Colonic mucosa (tissue), 4 donors: ENCODE measurements at places on chromosomes 6 and 20.

DNA sequence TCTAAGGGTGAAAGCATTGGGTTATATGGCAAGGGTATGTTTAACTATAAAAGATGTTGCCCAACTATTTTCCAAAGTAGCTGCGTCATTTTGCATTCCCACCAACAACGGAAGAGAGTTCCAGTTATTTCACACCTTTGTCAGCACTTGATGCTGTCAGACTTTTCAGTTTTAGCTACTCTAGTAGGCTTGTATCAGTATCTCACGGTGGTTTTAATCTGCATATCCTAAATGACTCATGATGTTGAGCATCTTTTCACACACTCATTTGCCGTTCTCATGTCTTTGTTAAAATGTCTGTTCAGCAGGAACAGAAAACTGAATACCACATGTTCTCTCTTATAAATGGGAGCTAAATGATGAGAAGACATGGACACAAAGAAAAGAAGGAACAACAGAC is 122.3 kb downstream of the RNASET2 start:
- no peak for DNase-seq

DNA sequence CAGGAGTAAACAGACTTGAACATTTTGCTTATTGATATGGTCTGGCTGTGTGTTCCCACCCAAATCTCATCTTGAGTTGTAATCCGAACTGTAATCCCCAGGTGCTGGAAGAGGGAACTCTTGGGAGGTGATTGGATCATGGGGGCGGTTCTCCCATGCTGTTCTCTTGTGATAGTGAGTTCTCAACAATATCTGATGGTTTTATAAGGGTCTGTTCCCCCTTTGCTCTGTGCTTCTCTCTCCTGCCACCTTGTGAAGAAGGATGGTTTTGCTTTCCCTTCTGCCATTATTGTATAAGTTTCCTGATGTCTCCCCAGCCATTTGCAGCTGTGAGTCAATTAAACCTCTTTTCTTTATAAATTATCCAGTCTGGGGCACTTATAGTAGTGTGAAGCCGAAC is 40.0 kb downstream of the MYLIP start:
- no peak for DNase-seq

DNA sequence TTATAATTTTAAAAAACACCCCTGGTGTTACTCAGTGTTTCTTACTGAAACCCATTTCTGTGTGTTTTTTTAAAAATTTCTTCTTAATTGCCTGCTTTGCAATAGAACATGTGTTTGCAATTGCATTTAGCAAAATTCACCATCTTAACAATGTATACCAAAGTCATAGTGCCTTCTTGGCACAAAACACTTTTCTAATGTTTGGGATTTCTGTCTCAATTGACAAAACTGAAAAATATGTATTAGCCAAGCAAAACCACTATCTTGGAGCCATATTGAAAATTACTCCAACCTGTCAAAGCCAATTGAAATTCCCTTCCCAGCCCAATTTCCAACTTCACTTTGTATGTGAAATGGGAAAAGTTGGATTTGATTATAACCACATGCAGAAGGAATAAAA is 88.4 kb upstream of the RSPO3 start:
- DNase-seq = no peak

- no peak for DNase-seq
Observed at GRCh38 chr6:45610832-45611231, 233.1 kb upstream of the SUPT3H start.

DNA sequence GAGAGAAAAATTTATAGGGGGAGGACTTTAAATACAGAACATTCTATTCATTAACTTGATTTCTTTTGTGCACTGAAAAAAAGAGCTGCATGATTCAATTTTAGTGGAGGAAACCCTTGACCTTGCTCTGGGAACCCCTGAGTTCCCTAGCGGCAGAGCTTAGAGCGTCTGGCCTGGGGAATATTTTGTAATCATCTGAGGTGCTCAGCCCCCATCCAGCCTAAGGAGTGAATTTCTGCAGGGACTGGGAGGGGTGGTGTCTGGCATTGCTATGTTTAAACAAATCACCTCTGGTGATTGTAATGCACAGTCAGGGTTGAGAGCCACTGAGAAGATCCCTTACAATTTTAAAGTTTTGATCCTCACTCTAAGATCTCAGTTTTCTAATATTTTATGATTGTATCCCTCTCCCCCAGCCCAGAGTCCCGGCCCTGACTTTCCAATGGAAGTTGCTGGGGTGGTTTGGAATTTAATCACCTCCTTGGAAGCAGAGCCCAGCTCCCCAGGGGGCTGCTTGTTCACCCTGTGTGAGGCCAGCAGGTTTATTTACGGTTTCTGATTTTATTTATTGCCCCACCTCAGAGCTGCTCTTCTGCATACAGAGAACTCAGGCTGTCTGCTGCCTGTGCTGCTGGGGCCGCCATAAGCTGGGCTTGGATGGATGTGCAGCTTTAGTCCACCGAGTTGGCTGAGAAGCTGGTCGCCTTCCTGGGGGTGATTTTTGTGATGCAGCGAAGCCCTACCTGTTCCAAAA is 263.1 kb downstream of the LRFN2 start:
- no peak for DNase-seq

DNA sequence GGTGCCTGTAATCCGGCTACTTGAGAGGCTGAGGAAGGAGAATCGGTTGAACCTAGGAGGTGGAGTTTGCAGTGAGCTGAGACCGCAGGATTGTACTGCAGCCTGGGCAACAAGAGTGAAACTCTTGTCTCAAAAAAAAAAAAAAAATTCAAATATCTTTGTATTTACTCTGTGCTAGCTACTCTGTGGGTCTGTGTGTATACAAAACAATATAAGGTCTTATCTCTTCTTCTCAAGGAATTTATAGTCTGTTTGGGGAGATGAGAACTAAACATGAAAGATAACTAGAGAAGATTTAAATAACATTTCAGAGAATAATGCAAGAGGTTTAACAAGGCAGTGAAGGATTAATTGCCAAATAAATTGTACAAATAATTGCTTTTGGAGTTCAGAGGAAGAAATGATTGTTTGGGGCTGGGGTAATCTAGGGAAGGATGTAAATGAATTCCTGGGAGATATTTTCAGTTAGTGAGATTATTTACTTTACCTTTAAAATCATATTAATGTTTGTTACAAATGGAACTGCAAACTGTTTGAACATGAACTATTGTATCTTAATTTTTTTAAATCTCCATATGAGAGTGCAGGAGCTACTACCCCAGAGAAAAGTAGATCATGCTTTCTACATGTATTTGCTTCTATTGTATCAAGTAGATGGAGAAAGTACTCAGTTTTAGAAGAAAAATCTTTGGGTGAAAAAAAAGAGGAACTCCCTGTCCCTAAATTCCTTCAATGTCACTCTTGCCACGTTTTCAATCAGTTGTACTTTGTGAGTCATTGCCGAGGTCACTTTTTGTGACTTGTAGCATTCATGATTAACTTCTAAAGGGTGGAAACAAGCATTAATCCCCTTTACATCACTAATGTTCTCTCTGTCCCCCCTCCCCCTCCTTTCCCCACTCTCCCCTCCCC is 39.0 kb downstream of the NCOA3 start:
- DNase-seq = no peak

- no peak for DNase-seq
Observed at GRCh38 chr6:70601014-70601413, 34.3 kb downstream of the SDHAF4 start.
